ENCODE measurements at places on chromosomes 12 and 14. TPM values are rescaled to one million over a fixed set of nuclear protein-coding genes. Genes with fewer than 3 reads are reported as not detected.
A peak's percentile ranks its signal among the peaks of the same experiment; 100 is the strongest.

NYNRIN gene
- total RNA-seq, result 3.1 TPM

SLC5A8 gene
- not detected for total RNA-seq

BMP4 gene
- 8.7 TPM for total RNA-seq

FITM1 gene
- total RNA-seq, result not detected

MDM2 gene
- total RNA-seq, result 43.0 TPM

MANSC4 gene
- total RNA-seq, result 4.1 TPM

GYS2 gene
- total RNA-seq, result not detected

C12orf42 gene
- total RNA-seq, result not detected

SLC17A8 gene
- not detected for total RNA-seq

FAM90A1 gene
- not detected for total RNA-seq

DHH gene
- total RNA-seq, result 0.23 TPM

KIF5A gene
- not detected for total RNA-seq

KRT3 gene
- 0.33 TPM for total RNA-seq

RAP1B gene
- 103 TPM for total RNA-seq

SLC2A14 gene
- total RNA-seq, result not detected

GPR68 gene
- 1.5 TPM for total RNA-seq

PDE3A gene
- total RNA-seq, result 2.0 TPM

NEUROD4 gene
- not detected for total RNA-seq

- no peak for DNase-seq
- no peak overlapping the region for H3K27ac ChIP-seq
- H3K27me3 ChIP-seq, result no peaks in the 10 kb centered on the region
- no peaks in the 10 kb centered on the region for H3K36me3 ChIP-seq
- H3K4me3 ChIP-seq, result no peak overlapping the region
These were observed 5.1 kb downstream of the ADCY4 start for GRCh38 chr14:24329736-24330135.

- peaks cover 6% of the 10 kb centered on the region for H3K4me1 ChIP-seq
- no peak overlapping the region for H3K4me3 ChIP-seq
- H3K27me3 ChIP-seq, result no peaks in the 10 kb centered on the region
- no peak for DNase-seq
These were observed 737.4 kb upstream of the TBX3 start for GRCh38 chr12:115421350-115421749.

GRCh38 chr14:89007906-89008305, 183.5 kb downstream of the TTC8 start:
- H3K4me1 ChIP-seq, result no peaks in the 10 kb centered on the region
- no peak overlapping the region for H3K27ac ChIP-seq
- H3K36me3 ChIP-seq, result no peaks in the 10 kb centered on the region
- DNase-seq, result no peak

GRCh38 chr14:87600240-87600639, 392.7 kb downstream of the GALC start:
- no peaks in the 10 kb centered on the region for H3K4me1 ChIP-seq
- H3K27ac ChIP-seq, result no peak overlapping the region
- no peak for DNase-seq
- no peak overlapping the region for H3K4me3 ChIP-seq
- H3K36me3 ChIP-seq, result no peaks in the 10 kb centered on the region

- no peaks in the 10 kb centered on the region for H3K36me3 ChIP-seq
- no peak for DNase-seq
- peaks cover 9% of the 10 kb centered on the region for H3K4me1 ChIP-seq
- no peaks in the 10 kb centered on the region for H3K27me3 ChIP-seq
These were observed 48.3 kb downstream of the EML1 start for GRCh38 chr14:99841436-99842071.

GRCh38 chr12:92301356-92301755, 155.7 kb upstream of the BTG1 start:
- H3K27ac ChIP-seq, result no peak overlapping the region
- H3K4me3 ChIP-seq, result no peak overlapping the region
- 0 out of 2 replicates have a peak, but pooled peaks cover 4% of the 10 kb centered on the region for H3K4me1 ChIP-seq
- H3K27me3 ChIP-seq, result no peaks in the 10 kb centered on the region

- H3K27me3 ChIP-seq, result no peaks in the 10 kb centered on the region
- peaks cover 3% of the 10 kb centered on the region for H3K4me1 ChIP-seq
- no peak overlapping the region for H3K27ac ChIP-seq
These were observed 47.1 kb upstream of the KICS2 start for GRCh38 chr12:64269161-64269560.

GRCh38 chr12:69337311-69338090, 10.7 kb upstream of the LYZ start:
- no peaks in the 10 kb centered on the region for H3K4me1 ChIP-seq
- no peaks in the 10 kb centered on the region for H3K27me3 ChIP-seq
- no peak for DNase-seq
- no peaks in the 10 kb centered on the region for H3K36me3 ChIP-seq
- H3K27ac ChIP-seq, result no peak overlapping the region

GRCh38 chr14:68669603-68670358, 123.1 kb downstream of the ZFP36L1 start:
- DNase-seq, result no peak
- no peaks in the 10 kb centered on the region for H3K36me3 ChIP-seq
- H3K27ac ChIP-seq, result no peak overlapping the region
- H3K27me3 ChIP-seq, result no peaks in the 10 kb centered on the region

GRCh38 chr12:117005417-117006046, 93.7 kb downstream of the TESC start:
- no peaks in the 10 kb centered on the region for H3K27me3 ChIP-seq
- no peak overlapping the region for H3K4me3 ChIP-seq
- no peak for DNase-seq
- no peaks in the 10 kb centered on the region for H3K4me1 ChIP-seq

- H3K4me1 ChIP-seq, result no peaks in the 10 kb centered on the region
- H3K27ac ChIP-seq, result no peak overlapping the region
- H3K36me3 ChIP-seq, result no peaks in the 10 kb centered on the region
- H3K4me3 ChIP-seq, result no peak overlapping the region
These were observed 418.5 kb downstream of the TMEM121 start for GRCh38 chr14:105944632-105945610.

DNA sequence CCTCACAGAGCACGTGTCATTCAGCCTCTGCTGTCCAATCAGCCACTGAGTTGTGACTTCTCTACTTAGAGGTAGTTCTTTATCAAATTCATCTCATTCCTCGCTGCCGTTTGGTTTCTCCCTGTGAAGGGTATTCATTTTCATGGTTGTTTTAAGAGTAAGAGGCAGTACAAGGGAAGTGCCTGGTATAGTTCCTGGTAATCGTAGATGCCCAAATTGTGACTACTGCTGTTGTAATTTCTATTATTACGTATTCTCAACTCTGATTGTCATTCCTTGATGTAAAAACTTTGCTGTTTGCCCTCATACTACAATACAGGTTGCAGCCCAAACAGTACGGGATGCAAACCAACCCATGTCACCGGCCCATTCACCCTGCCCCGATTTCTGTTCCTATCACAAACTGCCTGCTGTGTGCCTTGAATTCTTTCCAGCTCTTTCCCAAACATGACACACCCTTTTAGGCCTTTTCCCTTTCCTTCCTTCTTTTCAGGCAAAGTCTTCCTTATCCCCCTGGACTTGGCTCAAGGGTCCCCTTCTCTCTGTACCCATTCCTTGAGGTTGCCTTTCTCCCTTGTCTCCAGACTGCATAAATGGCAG, 93.0 kb downstream of the SLC25A47 start:
- H3K4me3 ChIP-seq, result no peak overlapping the region
- no peaks in the 10 kb centered on the region for H3K36me3 ChIP-seq
- peaks cover 22% of the 10 kb centered on the region for H3K4me1 ChIP-seq
- H3K27ac ChIP-seq, result peak overlapping the region; percentile 91
- no peaks in the 10 kb centered on the region for H3K27me3 ChIP-seq

- DNase-seq, result no peak
- H3K4me1 ChIP-seq, result peaks cover 9% of the 10 kb centered on the region
- H3K27ac ChIP-seq, result no peak overlapping the region
- peaks cover 24% of the 10 kb centered on the region for H3K36me3 ChIP-seq
- no peak overlapping the region for H3K4me3 ChIP-seq
These were observed 5.5 kb downstream of the PABPN1 start for GRCh38 chr14:23326491-23327332.

DNA sequence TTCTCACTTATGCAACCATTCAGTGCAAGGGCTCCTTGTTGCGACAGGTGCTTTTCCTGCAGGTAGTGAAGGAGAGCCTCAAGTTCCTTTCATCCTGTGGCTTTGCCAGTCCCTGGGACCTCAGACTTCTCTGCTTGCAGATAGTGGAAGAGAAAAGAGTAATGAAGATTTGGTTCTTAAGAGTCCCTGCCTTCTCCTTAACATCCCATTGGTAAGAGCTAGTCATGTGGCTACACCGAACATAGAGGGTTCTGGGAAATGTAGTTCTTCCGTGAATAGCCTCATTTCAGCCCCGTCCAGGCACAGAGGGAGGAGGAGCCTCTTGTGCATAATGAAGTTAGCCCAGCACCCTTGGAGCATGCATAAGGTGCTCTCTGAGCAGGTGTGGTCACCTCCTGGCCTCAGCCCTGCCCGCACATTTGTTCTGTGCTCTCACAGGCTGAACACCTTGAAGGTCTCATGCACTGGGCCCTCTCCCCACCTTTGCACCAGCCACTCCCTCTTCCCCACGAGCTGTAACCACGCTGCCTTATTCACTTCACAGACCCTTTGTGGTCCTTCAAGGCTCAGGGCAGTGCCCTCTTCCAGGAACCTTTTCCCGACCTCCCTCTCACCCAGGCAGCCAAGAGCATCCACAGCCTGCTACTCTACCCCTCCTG, 134.0 kb downstream of the BCL11B start:
- no peaks in the 10 kb centered on the region for H3K4me1 ChIP-seq
- H3K27me3 ChIP-seq, result peaks cover 68% of the 10 kb centered on the region
- no peak overlapping the region for H3K4me3 ChIP-seq
- no peak overlapping the region for H3K27ac ChIP-seq

GRCh38 chr12:106010741-106011140, 128.0 kb downstream of the NUAK1 start:
- no peaks in the 10 kb centered on the region for H3K27me3 ChIP-seq
- H3K27ac ChIP-seq, result no peak overlapping the region
- no peak overlapping the region for H3K4me3 ChIP-seq
- H3K4me1 ChIP-seq, result no peaks in the 10 kb centered on the region
- DNase-seq, result no peak

GRCh38 chr12:43835656-43836474, at the start of gene TMEM117:
Gene TMEM117 (plus strand): TSS chr12:43836081.
- no peaks in the 10 kb centered on the region for H3K27me3 ChIP-seq
- no peaks in the 10 kb centered on the region for H3K36me3 ChIP-seq
- peak within 1 kb of the TSS; percentile 83 for H3K4me3 ChIP-seq
- DNase-seq, result peak; percentile 52
- H3K4me1 ChIP-seq, result peaks cover 8% of the 10 kb centered on the region

DNA sequence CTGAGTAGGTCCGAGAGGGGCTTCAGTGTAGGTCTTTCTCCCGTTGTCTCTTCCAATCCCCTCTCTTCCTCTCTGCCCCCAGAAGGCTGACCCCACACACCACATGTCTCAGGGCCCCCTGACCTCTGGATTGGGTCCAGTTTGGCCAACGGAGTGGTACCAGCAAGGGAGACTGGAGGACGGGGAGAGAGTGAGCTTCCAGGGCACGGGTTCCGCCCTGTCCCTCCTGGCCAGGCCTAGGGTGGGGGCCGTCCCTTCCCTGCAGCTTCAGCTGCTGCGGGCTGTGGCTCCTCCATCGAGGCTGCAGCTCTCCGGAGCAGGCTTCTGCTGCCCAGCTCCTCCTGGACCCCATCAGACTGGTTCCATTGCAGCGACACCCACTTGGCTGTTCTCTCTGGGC, 17.4 kb downstream of the FZD10 start:
- no peaks in the 10 kb centered on the region for H3K36me3 ChIP-seq
- H3K4me3 ChIP-seq, result no peak overlapping the region
- H3K4me1 ChIP-seq, result no peaks in the 10 kb centered on the region
- H3K27me3 ChIP-seq, result peaks cover 5% of the 10 kb centered on the region
- DNase-seq, result no peak
- H3K27ac ChIP-seq, result no peak overlapping the region

DNA sequence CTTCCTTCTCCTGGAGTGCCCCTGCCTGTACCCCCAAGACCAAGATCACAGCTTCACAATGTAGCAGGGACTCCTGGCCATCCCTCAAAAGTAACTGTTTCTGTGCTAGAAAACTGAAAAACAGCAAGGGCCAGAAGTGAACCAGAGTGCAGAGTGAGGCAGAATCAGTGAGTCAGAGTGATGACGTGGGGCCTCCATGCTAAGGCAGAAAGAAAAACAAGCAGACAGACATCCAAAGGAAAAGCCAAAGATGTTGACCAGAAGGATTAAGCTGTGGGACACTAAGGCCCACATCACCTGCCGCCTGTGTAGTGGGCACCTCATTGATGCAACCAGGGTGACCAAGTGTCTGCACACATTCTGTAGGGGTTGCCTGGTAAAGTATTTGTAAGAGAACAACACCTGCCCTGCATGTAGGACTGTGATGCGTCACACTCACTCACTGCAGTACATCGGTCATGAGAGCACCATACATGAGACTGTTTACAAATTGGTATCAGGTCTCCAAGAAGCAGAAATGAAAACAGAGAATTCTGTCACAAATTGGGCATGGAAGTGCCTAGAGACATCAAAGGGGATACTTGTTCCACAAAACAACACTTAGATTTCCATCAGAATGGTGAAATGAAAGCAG, 51.2 kb downstream of the ARMH4 start:
- H3K4me1 ChIP-seq, result peaks cover 45% of the 10 kb centered on the region
- no peak overlapping the region for H3K27ac ChIP-seq
- 0 out of 2 replicates have a peak, but pooled peaks cover 6% of the 10 kb centered on the region for H3K27me3 ChIP-seq
- no peaks in the 10 kb centered on the region for H3K36me3 ChIP-seq
- DNase-seq, result peak; percentile 65
- no peak overlapping the region for H3K4me3 ChIP-seq

DNA sequence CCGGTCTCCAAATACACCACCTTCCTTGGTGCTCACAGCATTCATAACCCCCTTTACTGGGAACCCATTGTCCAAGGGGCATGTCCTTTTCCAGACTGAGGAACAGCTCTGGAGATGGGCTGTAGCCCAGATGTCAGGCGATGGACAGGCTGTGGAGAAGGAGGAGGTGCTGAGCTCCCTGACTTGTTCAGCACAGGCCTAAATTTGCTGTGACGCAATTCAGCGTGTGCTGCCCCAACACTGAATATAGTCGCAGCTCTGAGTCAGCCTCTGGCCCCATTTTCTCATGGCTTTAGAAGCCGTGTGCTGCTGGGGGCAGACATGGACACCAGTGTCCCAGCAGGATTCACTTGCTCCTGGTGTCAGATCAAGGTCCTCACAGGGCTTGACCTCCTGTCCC, 269.1 kb downstream of the EMP1 start:
- no peaks in the 10 kb centered on the region for H3K36me3 ChIP-seq
- DNase-seq, result no peak
- H3K4me3 ChIP-seq, result no peak overlapping the region
- no peak overlapping the region for H3K27ac ChIP-seq
- no peaks in the 10 kb centered on the region for H3K4me1 ChIP-seq
- H3K27me3 ChIP-seq, result peaks cover 11% of the 10 kb centered on the region

GRCh38 chr14:32694795-32695449, 243.8 kb upstream of the NPAS3 start:
- H3K27ac ChIP-seq, result no peak overlapping the region
- peaks cover 49% of the 10 kb centered on the region for H3K4me1 ChIP-seq
- H3K27me3 ChIP-seq, result no peaks in the 10 kb centered on the region
- no peak overlapping the region for H3K4me3 ChIP-seq
- no peak for DNase-seq

GRCh38 chr12:51593539-51593938, 2.5 kb downstream of the SCN8A start:
- no peak overlapping the region for H3K27ac ChIP-seq
- no peaks in the 10 kb centered on the region for H3K36me3 ChIP-seq
- H3K4me3 ChIP-seq, result no peak overlapping the region
- H3K4me1 ChIP-seq, result peaks cover 22% of the 10 kb centered on the region
